Left kidney (tissue), 8 donors: ENCODE measurements at places on chromosomes 6 and 20.

- no peak for DNase-seq
Observed at GRCh38 chr20:4929686-4930397, 71.5 kb downstream of the SLC23A2 start.

DNA sequence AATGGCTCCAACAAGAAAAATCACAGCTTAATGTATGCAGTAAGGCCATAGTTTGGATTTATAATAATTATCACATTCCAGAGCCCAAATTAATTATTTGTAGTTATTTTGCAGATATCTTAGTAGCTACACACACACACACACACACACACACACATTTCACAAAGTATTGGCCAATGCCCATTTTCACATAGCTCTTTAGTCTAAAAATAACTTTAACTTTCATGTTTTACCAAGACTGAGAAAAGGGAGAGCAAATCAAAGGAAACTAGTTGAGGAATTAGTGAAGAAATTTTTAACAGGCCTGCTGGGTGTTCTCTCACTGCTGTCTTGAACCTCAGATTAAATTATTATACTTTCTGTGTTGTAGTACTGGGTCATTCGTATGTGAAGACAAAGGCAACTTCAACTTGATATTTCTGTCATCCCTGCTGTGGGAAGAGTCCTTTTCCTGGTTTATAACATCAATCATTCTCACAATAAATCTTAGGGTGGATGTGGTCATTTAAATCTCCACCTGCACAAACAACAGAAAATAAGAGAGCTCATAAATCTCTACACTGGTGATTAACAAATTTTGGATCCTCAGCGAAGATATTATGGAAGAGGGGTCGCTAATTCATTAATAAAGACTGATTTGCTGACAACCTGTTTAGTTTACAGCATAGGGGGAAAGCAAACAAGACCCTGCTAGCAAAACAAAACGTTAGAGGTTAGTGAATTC, 1.6 kb upstream of the TCF21 start:
- DNase-seq, result peak; percentile 41

DNA sequence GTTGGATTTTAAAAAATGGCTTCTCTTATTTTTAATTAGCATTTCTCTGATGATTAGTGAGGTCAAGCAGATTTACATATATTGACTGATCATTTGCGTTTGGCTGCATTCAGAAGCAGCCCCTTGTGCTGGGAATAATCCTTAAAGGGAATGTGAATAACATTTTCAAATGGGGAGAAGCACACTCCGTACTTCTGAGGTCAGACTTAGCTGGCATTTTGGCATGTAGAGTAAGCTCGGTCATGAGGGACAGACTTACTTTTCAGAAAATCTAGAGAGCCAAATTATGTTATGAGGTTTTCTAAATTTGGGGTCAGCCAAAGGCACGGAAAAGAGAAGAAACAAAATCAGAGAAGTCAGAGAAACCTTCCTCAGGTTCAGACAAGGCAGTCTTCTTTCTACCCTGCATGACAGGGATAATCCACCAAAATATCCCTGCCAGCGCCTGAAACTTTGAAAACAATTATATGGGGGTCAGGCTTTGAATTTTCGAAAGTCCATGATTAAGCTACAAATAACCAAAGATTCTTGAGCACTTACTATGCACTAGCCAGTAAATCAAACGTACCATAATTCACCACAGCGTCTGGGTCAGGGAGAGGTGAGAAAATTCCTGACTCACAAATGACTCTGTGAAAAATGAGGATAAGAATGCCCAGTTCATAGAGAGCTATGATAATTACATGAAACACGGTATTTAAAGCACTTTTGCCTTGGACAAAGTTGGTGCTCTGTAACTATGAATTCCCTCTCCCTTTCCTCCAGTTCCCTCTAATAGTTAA, 44.9 kb downstream of the ADAT2 start:
- no peak for DNase-seq

- DNase-seq, result no peak
Observed at GRCh38 chr6:41428336-41428995, 93.1 kb downstream of the NCR2 start.

DNA sequence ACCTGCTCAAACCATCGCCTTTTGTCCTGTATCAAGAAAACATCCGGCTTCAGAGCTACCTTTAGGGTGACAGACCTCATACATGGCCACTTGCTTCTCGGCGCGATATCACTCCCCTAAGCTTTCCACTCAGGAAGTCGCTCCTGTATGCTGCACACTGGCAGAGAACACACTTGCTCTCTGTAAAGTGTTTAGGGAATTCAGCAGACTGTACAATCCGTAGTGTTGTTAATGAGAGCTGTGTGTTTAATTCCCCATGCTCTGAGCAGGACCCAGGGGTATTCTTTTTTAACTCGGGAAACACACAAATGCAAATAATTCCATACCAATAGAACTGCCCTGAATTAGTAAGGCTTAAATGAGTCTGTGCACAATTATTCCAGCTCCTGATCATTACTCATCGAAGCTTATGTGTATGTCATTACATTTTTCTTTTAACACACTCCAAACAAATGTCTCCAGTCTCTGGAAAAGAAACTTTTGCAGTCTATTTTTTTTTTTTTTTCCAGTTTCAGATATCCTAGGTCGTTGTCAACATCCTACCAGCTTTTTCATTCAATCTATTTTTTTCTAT, 338.7 kb upstream of the ARID1B start:
- DNase-seq, result no peak

DNA sequence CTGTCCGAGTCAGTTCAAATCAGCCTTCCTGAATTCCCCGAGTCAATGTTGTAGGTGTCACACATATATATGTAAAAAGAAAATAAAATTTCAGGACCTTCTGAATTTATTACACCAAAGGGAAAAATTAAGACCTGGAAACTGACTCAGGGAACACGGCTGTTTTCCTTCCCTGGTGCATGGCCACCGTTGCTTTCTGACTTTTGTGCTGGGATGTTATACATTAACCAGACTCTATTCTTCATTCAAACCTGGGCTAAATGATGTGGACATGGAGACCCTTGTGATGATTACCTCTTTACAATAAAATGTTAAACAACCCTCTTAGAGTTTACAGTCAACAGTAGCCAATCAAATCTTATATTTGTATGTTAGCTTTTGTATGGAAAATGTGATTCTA, 51.4 kb upstream of the PLEKHG1 start:
- DNase-seq, result no peak

DNA sequence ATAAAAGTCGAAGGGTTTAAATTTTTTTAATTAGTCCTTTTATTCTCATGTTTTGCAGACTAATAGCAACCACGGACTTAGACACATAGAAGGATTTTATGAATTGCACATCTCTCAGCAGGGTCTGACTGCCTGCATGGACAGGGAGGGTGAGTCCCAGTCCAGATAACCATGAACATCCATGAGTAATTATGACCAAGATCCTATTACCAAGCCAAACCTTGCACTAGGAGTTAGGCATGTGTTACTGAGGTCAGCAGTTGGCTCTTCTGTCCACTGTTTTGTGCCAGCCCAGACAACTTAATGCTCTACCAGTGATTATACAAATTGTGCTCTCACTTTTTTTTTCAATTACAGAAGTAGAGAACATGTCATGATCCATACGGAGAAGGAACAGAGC, 211.2 kb downstream of the MAFB start:
- DNase-seq, result no peak

DNA sequence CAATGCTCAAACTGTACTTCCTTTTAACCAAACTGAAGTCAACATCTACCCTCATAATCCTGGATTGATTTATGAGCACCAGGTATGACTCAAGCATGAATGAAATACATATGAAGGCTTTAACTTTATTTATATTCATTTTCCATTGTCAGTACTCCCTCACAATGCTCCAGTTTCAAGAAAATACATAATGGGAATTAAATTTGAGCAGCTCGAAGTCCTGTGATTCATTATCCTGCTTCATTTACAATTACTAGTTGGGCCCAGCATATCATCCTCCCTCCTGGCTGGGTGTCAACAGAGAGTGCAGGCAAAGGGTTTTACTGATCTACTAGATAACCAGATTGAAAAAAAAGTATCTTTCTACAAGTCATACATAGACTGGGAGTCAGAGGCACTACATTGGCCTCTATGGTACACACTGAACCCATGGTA, 10.1 kb downstream of the SAMHD1 start:
- no peak for DNase-seq

DNA sequence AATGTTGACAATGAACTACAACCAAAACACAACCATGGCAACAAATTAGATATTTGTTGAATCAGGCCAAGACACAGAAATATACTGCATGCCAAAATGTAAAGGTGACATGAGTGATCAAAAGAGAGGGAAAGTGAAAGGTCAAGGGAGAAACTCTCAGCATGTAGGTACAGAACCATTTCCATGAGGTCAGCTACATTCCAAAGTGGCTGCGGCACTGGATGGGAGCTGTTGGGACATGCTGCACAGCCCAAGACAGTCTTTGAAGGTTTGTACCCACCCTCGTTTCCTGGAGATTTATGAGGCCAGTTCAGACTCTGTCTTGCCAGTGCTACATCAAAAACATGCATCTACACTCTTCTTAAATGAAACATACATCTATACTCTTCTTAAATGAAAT, 579.9 kb downstream of the BMP2 start:
- DNase-seq, result no peak

DNA sequence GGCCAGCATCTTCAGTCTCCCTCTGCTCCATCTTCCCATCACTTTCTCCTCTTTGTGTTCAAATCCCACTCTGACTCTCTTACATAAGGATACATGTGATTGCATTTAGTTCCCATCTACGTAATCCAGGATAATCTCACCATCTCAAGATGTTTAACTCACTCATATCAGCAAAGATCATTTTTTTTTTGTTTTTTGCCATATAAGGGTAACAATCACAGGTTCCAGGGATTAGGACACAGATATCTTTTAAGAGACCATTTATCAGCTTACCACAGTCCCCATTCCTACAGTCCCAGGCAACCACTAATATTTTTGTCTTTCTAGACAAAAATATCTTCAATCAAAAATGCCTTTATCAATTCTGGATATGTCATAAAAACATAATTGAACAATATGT, 3.2 kb upstream of the TREML2 start:
- DNase-seq, result no peak
